ENCODE measurements at places on chromosomes 16 and 17.

DNA sequence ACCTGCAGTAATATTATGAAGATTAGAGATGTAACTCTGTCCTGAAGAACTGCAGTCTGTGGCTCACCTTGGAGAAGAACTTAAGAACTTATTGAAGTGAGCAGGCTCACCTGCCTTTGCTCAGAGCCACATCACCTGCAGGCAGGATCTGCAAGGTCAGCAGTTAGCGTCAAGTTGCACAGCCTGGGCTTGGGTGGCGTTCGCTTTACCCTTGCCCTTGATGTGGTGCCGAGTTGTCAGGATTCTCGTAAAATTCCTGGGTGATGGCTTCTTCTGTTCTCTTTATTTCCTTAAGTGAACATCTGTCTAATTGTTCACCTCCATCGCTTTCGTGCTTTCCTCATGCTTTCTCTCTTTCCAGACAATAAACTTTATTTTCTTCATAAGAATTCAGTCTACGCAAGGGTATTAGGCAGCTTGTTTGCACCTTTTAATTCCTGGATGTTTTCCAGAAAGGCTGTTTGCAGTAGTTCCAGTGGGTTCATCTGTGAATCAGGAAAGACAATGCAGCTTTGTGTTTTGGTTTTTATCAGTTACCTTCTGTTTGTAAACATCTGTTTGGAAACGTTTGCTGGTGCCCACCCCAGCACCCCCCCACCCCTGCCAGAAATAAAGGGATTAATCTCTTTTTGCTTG, 254.3 kb downstream of the WWOX start:
- no peak for DNase-seq

DNA sequence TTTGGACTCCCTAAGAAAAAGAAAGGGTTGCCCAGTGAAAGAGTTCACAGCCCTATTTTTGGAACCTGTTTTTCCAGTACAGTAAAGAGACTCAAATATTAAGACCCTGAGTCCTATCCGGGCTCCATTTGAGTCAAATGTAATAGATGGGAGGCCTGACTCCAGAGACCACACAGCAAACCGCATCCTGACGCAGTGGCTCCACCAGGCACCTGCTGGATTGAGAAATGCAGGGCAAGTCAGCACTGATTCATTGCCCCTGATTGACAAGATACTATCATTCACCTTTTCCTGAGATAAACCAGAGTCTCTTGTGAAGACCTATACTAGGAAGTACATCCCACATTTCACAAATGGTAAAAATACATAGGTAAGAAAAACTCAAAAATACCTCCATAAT, 715.7 kb upstream of the SOX9 start:
- no peak for DNase-seq

DNA sequence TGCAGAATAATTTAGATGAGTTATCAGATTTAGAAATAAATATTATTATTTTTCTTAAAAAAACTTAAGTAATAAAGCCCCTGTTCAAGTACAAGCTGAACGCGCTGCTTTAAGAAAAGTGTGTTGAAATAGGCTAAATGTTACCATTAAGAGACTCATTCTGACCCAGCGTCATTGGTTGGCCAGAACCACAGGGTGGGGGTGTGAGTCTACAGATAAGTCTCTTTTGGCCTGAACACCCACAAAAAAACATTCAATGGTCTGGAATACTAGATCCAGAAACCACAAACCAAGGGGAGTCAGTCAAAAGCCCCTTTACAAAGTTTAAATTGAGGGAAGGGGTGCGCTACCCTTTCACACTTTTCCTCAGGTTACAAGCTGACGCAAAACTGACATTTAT, 776.1 kb downstream of the KCNJ2 start:
- DNase-seq = no peak

DNA sequence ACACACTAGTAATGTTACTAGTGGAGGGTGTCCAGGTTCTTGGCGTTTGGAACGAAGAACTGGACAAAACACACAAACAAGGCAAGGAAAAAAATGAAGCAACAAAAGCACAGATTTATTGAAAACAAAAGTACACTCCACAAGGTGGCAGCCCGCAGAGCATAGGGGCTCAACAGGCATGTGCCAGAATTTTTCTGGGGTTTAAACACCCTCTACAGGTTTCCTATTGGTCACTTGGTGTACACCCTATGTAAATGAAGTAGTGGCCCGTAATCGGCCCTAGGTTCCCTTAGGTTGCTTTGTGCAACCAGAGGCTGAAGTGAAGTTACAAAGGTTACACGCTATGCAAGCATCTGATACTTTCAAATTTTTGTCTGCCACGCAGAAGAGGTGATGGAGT, 8.1 kb downstream of the OR2C1 start:
- no peak for DNase-seq

DNA sequence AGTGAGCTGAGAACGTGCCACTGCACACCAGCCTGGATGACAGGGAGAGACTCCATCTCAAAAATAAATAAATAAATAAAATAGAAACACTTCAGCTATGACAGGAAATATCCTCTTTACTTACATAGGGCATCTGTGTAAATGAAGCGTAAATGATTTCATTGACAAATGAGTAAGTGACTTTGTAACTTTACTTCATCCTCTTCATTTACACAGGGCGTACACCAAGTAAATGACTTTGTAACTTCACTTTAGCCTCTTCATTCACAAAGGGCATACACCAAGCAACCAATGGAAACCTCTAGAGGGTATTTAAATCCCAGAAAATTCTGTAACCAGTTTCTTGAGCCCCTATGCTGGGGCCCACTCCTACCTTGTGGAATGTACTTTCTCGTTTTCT, 16.2 kb upstream of the KLHDC4 start:
- DNase-seq = no peak

Measured in stimulated activated CD4-positive, alpha-beta T cell treated with anti-CD3 and anti-CD28 coated beads, Interleukin-15, amount 100 ng/mL, for 48 hours (primary cell).